Skeletal muscle tissue (tissue), 5 donors: ENCODE measurements at places on chromosomes 6 and 20. TPM values are rescaled to one million over a fixed set of nuclear protein-coding genes. Genes with fewer than 3 reads are reported as not detected.

Gene ANKEF1
- total RNA-seq: 1.0 TPM

Gene FOXC1
- total RNA-seq: 1.6 TPM

Gene UCKL1
- 15.7 TPM for total RNA-seq

Gene SSTR4
- total RNA-seq: not detected

Gene GNRH2
- not detected for total RNA-seq

Gene PRL
- total RNA-seq: 1.0 TPM

Gene THEMIS
- total RNA-seq: under 0.01 TPM

Gene RSPH9
- total RNA-seq: 0.52 TPM

Gene TNNC2
- total RNA-seq: 2,844 TPM

Gene ARFGEF3
- total RNA-seq: 1.0 TPM

Gene LCA5
- total RNA-seq: 4.7 TPM

Gene ALDH8A1
- 0.52 TPM for total RNA-seq

Gene MOG
- total RNA-seq: not detected

Gene CALHM4
- total RNA-seq: not detected

Gene ANGPT4
- under 0.01 TPM for total RNA-seq

Gene PHACTR1
- total RNA-seq: 5.7 TPM

Gene SLPI
- not detected for total RNA-seq

Gene LAMP5
- total RNA-seq: 1.6 TPM

Gene TRIM15
- not detected for total RNA-seq

Gene SCRT2
- not detected for total RNA-seq

Gene CALHM5
- 4.2 TPM for total RNA-seq

Gene TPD52L1
- total RNA-seq: 14.6 TPM

Gene ADAM33
- total RNA-seq: 30.8 TPM

Gene ZNF165
- total RNA-seq: under 0.01 TPM

Gene GABRR2
- not detected for total RNA-seq

Gene GTSF1L
- total RNA-seq: not detected

Gene CAGE1
- not detected for total RNA-seq

Gene OPN5
- total RNA-seq: not detected

Gene PSORS1C2
- not detected for total RNA-seq

Gene DSN1
- total RNA-seq: 5.7 TPM

Gene OXT
- not detected for total RNA-seq

Gene PTK6
- not detected for total RNA-seq

Gene SYNE1
- 195 TPM for total RNA-seq

Gene SLC22A2
- not detected for total RNA-seq

Gene OR2J1
- not detected for total RNA-seq

Gene COL12A1
- total RNA-seq: 474 TPM

Gene PGC
- 0.52 TPM for total RNA-seq

Gene SDCBP2
- 1.6 TPM for total RNA-seq
